ENCODE measurements at places on chromosomes 3 and 15.

DNA sequence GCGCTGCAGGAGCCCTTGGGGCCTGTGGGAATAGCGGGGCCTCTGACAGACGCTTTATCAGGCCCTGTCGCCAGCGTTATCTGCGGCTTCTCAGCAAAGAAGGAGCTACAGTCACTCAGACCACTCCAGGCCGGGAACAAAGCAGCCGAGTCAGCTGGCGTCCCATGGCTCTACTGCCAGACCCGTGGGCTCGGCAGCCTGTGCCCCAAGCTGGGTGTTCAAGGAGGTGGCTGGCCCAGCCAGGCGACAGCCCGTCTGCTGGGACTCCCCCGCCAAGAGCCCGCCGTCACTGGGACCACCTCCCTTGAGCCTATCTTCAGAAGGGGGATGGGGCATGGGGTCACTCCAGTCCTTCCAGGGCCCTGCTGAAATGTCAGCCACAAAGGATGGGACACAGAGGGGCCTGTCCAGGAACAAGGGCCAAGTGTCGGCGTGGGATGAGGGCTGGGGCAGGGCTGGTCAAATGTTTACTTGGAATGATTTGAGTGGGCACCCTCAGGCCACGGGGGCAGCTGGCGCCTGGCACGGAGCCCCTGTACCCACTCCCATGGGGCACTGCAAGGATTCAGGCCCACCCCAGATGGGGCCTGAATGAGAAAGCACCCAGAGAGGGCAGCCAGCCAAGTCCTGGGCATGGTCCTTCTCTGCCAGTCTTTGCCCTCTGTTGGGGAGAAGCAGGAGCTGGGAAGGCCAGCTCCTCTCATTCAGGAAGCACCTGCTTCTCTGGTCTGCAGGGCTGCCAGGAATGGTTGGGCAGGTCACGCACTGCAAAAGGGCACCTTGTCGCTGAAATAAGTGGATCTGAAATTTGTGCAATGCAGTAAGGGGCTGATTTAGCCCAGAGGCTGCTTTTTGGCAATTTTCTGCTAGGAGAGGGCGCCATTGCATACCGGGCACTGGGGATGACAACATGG lies 148.3 kb downstream of the SMAD6 start:
- DNase-seq = no peak

DNA sequence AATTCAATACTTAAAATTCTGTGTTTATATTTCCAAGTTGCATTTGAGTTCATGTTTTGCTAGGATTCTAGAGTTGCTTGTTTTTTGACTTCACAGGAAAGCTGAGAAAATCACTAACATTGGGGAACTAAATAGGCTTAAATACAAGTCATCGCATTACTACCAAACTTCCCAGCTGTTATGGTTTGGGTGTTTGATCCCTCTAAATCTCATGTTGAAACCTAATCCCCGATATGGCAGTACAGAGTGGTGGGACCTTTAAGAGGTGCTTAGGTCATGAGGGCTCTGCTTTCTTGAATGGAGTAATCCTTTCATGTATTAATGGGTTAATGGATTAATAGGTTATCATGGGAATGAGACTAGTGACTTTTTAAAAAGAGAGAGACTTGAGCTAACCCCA lies 77.2 kb upstream of the ARPP21 start:
- no peak for DNase-seq

DNA sequence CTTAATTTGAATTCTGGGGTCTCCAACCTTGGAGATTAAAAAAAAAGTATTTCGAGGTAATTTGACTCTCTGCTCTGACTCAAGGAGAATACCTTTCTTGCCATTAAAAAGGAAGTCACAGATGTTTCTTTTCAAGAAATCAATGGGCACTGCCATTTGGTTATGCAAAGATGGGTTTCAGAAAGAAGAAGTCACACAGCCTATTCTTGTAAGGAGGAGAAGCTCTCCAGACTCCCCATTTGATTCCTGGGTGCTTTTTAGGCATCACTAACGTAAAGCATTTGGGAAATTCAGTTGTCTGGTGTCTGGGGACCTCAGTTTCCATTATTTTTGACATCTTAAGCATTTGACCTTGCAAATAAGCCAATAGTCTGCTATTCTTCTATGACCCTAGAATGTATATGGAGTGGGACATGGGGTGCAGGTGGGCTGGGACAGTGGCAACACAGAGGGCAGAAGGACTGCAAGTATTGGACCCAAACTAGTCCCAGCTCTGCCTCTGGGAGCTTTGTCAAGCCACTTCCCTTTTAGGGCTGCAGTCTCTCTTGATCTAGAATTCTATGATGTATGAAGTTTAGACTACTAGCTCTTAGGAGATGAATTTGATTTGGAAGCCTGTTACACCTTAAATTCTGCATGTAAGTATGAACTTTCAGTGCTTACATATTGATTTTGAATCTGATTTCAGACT lies 27.8 kb downstream of the IL5RA start:
- DNase-seq = no peak

GRCh38 chr3:182795389-182795782 lies 2.1 kb downstream of the ATP11B start:
- DNase-seq = peak; percentile 31

GRCh38 chr15:96858694-96859093 lies 528.2 kb downstream of the NR2F2 start:
- DNase-seq = no peak

- no peak for DNase-seq
These were observed 44.0 kb downstream of the SMAD3 start for GRCh38 chr15:67109141-67110034.

DNA sequence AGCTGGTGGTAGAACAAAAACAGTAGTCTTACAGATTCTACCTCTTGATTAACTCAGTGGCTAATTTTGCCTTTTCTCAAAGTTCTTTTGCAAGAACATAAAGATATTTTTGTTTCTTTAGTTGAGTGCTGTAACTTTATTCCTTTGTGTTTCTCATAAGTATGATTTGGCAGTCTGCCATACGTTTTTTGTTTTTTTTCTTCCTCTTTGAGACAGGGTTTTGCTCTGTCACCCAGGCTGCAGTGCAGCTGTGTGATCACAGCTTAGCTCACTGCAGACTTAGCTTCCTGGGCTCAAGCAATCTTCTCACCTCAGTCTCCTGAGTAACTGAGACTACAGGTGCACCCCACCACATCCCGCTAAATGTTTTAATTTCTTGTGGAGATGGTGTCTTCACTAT lies 22.4 kb downstream of the B3GNT5 start:
- no peak for DNase-seq

DNA sequence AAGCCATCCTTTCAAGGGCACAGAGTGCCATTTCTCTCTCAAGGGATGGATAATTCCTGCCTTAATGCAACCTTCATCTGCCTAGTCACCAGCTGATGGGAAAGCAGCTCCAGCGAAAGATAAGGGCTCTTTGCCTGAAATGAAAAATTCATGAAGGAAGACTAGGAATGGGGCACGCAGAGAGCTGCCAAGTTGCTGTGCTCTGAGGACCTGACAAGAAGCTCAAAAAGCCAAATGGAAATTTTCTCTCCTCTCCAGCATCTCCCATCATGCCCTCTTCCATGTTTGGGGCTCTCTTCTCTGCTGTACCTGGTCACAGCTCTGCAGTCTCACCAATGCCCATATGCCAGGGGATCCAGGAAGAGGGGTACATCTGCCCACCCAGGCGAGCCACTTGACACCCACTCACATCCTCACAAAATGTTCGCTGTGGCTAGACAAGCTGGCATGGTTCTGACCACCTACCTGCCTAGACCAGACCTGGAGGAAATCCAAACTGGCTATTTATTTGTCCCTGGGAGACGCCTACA lies 29.3 kb upstream of the ABHD2 start:
- DNase-seq = no peak

GRCh38 chr3:15206662-15207576 lies 873 bp downstream of the CAPN7 start:
- peak; percentile 23 for DNase-seq

- DNase-seq = no peak
These were observed 14.7 kb upstream of the KLHL40 start for GRCh38 chr3:42670670-42671069.

GRCh38 chr15:62823561-62823960 lies 219.0 kb upstream of the TPM1 start:
- DNase-seq = no peak

GRCh38 chr15:40832903-40833302 lies 4.4 kb upstream of the PPP1R14D start:
- no peak for DNase-seq

- no peak for DNase-seq
These were observed 123.1 kb upstream of the UMPS start for GRCh38 chr3:124607163-124607562.

- DNase-seq = no peak
These were observed 14.6 kb downstream of the MRPS25 start for GRCh38 chr3:15050405-15051092.

DNA sequence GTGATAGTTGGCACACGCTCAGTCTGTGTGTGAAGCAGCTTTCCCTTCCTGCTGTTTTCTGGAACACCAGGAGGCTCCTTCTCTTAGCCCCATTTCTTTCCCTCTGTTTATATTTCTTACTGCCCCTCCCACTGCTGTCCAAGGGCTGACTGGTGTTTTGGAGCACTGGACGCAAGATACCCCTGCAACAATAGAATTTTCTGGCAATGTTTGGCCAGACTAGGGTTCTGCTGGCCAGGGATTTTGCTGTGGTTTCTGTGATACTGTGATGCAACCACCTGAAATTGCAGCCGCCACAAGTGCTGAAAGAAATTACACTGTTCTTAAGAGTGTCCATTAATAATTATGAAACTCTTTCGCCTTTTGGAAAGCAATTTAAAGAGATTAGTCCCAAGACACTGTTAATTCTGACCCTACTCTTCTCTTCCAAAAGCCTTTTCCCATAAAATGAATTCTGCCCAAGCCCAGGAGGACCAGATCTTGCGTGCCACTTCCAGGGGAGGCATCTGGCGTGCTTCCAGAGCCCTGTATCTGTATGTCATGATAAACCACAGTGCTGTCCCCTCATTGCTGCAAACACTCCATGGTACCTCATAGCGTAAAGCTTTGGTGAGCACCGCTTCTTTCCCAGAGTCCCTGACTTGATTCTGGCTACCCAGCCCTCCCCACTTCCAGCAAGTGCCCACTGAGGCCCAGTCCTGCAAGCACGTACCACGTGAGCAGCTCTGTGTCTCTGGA lies 159.4 kb upstream of the CHRM5 start:
- DNase-seq = no peak

GRCh38 chr15:69346112-69346511 lies 47.4 kb downstream of the PAQR5 start:
- DNase-seq = no peak

DNA sequence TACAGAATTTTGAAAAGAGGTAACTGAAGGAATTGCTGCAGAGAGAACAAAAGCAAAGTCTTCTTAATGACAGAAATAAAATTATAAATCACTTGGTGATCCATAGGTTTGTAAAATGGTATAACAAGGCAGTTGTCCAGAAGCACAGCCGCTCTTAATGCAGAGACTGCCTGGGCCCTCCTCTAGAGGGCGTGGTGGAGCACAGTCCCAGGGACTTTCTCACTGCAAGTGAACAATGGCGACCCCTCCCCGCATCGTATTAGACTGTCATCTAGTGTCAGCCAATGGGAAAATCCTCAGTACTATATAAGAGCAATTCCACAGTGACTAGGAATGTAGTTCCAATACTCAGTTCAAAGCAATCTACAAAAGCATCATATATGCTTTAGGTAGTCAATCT lies 26.4 kb upstream of the ZBED2 start:
- peak; percentile 28 for DNase-seq

GRCh38 chr15:28004143-28005003 lies 94.7 kb downstream of the OCA2 start:
- no peak for DNase-seq

GRCh38 chr3:9700536-9700935 lies 3.1 kb upstream of the CPNE9 start:
- DNase-seq = no peak

Measured in activated naive CD4-positive, alpha-beta T cell treated with Interleukin-2 at 50 U/mL for 16 hours (primary cell).